Fibroblast of skin of right biceps (primary cell): ENCODE measurements at places on chromosomes 6 and 20.

GRCh38 chr6:159311618-159312017, 142.4 kb downstream of the FNDC1 start:
- DNase-seq: no peak

DNA sequence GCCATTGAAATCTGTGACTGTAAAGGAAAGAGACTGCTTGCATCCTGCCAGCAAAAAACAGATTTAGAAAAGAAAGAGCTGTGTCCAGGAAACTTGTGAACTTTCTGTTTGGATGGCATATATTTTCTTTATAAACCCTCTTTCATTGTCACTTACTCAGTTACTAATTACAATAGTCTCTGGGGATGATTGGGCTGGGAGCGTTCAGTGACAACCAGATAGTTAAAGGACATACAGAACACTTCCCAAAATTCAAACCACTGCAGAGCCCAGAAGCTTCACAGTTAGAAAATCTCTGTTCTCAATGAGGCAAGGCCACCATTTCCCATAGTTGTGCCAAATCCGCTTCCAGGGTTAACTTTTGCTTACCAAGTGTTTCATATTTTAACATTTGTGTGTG, 98.6 kb upstream of the TAB2 start:
- no peak for DNase-seq

- peak; percentile 11 for DNase-seq
Observed at GRCh38 chr20:13638162-13638495, 603 bp downstream of the TASP1 start.

GRCh38 chr20:11076434-11077105, 402.8 kb upstream of the JAG1 start:
- DNase-seq: no peak

- peak; percentile 45 for DNase-seq
Observed at GRCh38 chr6:154579485-154579884, 69.0 kb upstream of the CNKSR3 start.

GRCh38 chr6:85126485-85127167, 323.3 kb upstream of the NT5E start:
- DNase-seq: peak; percentile 93

DNA sequence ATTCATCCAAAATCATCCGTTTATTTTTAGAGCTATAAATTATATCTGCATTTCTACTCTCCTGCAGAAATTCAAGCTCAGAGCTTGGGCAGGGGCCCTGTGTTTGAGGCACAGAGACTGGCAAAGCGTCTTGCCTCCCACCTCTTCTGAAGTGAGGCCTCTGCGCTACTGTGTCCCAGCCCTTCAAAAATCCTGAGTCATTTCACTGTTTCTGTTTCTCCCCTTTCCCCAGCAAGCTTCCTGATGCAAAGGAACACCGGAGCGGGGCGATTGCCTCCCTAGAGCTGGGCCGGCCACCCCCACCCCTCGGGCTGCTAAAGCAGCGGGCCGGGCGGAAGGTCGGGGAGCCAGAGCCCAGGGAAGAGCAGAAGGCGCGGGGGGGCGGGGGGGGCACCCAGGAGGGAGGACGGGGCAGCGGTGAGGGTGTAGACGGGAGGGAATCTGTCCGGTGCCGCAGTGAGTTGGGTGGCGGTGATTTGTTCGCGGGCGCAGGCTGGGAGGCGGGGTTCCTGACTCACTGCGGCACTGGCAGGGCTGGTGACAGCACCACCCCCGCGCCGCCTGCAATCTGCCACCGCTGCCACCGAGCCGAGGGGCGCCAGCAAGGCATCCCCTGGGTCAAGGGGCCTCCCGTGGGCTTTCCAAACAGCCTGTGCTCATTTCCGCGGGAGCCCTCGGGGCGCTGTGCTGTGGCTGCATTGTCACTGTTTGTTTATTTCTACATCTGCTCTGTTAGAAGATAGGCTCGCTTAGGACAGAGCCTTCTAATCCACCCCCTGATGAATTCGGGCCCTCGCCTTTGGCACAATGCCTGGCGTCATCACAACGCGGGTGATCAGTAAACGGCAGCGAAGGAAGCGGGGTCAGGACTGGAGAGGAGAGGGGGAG, 46.5 kb upstream of the SNAP25 start:
- DNase-seq: peak; percentile 49

GRCh38 chr20:41408156-41408794, 41.7 kb upstream of the EMILIN3 start:
- DNase-seq: no peak

DNA sequence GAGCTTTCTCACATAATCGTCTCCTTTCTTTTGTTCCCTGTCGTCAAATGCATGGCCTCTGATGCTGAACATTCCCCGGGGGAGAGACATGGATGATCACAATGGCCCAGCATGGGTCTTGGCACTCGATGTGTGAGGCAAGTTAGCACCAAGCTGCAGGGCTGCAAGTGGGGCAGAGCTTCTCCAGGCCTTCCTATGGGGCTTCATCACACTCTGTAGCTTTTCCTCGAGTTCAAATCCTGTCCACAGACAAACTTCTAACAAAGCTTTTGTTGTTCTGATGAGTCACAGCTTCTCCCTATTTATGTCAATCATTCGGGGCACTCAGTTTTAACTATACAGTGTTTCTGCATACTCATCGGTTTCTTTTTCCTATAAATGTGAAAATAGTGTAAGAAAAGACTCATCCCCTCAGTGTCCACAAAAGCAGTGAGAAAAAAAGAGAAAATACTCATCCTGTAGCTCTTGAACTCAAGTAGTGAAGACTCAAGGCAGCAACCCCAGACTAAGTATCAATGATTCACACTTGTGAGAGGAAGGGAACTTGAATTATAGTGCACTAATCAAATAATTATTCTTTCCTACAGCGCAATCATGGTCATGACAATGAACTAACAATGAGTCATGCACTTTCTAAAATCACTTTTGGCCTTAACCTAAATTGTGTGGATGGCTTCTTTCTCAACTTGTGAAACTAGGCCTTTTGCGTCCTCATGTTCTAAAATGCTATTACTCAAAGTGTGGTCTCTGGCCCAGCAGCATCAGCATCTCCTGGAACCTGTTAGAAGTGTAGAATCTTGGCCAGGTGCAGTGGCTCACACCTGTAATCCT, 68.4 kb upstream of the NOX3 start:
- DNase-seq: peak; percentile 87

- DNase-seq: no peak
Observed at GRCh38 chr20:15653396-15654207, 919.6 kb downstream of the KIF16B start.

- DNase-seq: peak; percentile 87
Observed at GRCh38 chr6:113457198-113457597, 399.9 kb upstream of the MARCKS start.

DNA sequence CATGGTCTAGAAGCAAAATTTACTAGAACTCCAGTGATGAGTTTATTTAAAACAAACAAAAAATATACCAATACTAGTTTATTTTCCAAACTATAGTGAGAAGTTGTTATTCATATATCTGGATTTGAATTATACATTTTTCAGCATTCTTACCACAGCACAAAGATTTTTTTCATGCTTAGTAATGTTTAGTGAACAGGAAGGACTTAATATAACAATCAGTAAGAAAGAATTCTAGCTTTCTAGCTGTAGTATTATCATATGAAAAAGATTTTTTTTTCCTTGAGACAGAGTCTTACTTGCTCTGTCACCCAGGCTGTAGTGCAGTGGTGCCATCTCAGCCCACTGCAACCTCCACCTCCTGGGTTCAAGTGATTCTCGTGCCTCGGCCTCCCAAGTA, 13.8 kb downstream of the MARCKS start:
- peak; percentile 51 for DNase-seq

GRCh38 chr20:32278199-32278643, 770 bp downstream of the KIF3B start:
- no peak for DNase-seq

GRCh38 chr6:96621983-96622382, 59.1 kb downstream of the FHL5 start:
- no peak for DNase-seq

DNA sequence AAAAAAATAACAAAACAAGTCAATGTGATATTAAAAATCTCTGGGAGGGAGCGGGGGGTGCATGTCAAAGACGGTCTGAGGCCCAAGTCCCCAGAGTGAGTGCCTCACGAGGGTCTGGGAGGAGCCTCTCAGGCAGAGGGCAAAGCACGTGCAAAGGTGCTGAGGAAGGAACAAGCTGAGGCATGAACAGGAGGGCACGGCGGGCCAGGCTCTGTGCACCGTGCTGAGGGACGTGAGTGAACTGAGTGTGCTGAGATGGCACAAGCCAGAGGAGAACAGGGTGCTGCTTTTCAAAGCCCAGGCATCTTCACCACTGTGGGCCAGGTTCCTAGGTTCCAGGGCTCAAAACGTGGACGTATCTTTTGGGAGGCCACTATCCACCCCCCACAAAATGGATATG, 142.1 kb upstream of the PHACTR3 start:
- no peak for DNase-seq

- no peak for DNase-seq
Observed at GRCh38 chr6:13120483-13121482, 207.6 kb downstream of the TBC1D7 start.

DNA sequence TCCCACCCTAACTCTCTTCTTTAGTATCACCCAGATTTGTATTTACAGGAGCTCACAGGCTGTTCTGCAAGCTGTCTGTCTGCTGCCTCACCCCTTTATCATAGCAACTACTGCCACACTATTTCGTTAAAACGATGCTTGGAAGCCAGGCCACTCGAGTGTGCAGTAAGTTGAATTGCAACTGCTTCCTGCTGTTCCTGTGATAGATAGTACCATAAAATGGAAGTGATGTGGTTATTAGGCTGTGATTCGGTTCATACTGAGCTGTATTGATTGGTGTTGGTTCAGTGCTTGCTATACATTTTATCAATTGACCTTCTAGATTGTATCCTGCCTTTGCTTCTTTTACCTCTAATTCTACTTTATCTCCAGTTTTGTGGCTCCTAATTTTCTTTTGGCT, 325.4 kb downstream of the RNF144B start:
- no peak for DNase-seq

- peak; percentile 10 for DNase-seq
Observed at GRCh38 chr6:108798670-108799353, 49.4 kb upstream of the ARMC2 start.

GRCh38 chr20:37356387-37356786, 10.4 kb downstream of the SRC start:
- DNase-seq: peak; percentile 19

- DNase-seq: no peak
Observed at GRCh38 chr6:51648236-51648635, 439.2 kb downstream of the PKHD1 start.

DNA sequence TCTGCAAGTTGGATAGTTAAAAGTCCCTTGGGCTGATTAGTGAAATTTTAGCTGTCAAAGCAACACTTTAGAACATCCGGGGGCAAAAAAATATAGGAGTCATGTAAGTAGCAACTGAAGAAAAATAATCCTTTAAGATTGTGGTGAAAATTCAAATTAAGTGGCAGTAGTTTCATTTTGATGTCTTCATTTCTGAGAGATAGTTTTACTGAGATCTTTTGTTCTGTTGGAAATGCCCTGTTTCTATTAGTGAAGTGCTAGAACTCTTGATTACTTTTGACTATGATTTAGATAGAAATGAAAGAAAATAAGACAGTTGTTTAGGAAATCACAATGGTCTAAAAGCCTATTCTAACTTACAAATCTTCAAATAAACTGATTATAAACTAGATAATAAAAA, 587.3 kb upstream of the MMS22L start:
- DNase-seq: no peak

DNA sequence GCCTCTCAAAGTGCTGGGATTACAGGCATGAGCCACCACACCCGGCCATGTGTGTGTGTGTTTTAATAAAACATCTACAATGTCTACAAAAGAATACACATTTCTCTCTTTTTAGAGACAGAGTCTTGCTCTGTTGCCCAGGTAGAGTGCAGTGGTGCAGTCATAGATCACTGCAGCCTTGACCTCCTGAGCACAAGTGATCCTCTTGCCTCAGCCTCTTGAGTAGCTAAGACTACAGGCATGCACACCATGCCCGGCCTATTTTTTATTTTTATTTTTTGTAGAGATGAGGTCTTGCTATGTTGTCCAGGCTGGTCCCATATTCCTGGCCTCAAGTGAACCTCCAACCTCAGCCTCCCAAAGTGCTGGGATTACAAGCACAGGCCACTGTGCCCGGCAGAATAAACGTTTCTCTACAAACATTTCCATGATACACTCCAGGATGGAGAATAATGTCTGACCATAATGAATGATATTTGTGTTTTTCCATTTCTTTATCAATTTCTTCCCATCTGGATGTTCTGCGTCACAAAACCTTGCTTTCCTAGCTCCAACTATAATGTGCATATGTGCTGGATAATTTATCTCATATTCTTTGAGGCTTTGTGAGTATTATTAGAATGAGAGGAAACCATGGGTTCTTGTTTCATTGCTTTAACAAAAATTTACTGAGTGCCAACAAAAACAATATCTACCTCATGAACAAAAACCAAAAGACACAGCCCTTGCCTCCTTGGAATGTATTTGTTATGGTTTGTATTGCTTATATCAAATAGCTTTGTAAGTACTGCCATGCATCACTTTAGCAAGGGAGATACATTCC, 28.6 kb upstream of the CCN2 start:
- DNase-seq: peak; percentile 96

- DNase-seq: no peak
Observed at GRCh38 chr6:121876721-121877120, 441.3 kb downstream of the GJA1 start.

DNA sequence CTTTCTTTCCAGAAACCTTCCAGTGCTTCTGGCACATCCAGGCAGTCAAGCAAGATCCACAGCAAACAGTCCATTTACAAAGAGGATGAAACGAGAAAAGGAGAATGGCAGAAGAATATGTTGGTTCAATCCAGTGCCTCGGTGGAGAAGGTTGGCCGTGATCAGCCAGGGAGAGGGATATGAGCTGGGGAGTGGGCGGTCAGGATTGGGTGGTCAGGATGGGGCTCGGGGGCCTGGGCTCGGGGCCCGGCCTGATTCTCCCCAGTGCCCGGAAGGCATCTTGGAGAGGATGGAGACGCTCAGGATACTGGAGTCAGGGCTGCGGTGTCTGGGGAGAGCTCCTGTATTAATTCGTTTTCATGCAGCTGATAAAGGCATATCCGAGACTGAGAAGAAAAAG, 61.3 kb downstream of the EFCAB8 start:
- DNase-seq: no peak

DNA sequence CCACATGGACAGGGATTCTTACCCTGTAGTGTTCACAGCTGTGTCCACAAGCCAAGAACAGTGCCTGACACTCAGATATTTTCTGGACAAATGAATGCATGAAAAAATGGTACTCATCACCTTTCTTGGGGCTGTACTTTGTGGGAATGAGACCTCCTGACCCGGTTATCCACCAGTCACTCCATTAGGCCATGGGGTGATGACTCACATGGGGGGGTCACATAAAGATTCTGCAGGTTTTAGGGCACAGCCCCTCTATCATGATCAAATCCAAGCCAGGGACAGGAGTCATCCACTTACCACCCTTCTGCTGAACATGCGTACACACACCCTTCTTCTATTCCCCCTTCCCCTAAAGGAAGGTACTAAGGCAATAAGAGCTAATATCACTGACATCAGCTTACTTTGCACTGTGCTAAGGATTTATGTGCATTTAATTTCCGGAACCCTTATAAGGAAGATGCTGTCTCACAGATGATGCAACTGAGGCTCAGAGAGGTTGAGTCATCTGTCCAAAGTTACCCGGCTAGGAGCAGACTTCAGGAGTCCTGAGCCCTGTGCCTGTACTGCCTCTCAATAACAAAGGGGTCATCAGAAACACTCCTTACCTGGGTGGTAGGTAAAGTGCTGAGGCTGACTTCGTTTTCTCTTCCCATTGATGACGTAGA, 107.8 kb downstream of the NFATC2 start:
- peak; percentile 88 for DNase-seq
